Glomerular endothelial cell (primary cell): ENCODE measurements at places on chromosomes 16 and 17. TPM values are rescaled to one million over a fixed set of nuclear protein-coding genes. Genes with fewer than 3 reads are reported as not detected.

Gene CACNA1G
- total RNA-seq: not detected in 2 replicates

Gene TAT
- not detected in 2 replicates for total RNA-seq

GRCh38 chr17:82544431-82545070, 25.0 kb downstream of the FOXK2 start:
- DNase-seq: no peak

DNA sequence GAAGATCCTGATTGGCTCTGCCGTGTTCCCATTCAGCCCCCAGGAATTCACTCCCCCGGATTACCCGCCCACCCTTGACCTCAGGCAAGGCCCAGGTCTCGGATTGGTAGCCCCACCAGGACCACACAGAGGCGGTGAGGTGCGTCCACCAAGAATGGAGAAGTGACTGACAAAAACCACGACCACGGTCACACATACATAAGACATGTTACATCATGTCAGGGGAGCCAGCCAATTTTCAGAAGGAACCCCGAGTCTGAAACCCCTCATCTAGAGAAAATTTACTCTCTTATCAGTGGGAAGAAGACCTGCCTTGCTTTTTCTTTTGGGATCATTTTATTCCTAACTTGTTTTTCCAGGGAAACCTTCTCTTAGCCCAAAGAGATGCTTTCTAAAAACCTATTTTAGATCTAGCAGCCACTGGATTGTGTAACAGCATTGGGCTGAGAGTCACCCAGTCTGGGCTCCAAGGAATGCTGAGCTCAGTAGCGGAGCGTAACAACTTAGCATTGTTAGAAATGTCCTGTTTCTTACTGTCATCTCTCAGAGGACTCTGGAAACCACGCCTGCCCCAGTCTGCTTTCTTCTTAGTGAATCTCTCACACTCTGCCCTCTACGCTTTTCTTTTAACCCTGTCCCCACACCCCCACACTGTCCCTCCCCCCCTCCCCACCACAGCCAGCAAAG, 164.1 kb downstream of the CMIP start:
- no peak for DNase-seq

Gene TBC1D26
- total RNA-seq: not detected in 2 replicates

Gene COPZ2
- total RNA-seq: 16.9 and 17.7 TPM in 2 replicates

GRCh38 chr16:17302214-17302613, 168.5 kb downstream of the XYLT1 start:
- DNase-seq: no peak

DNA sequence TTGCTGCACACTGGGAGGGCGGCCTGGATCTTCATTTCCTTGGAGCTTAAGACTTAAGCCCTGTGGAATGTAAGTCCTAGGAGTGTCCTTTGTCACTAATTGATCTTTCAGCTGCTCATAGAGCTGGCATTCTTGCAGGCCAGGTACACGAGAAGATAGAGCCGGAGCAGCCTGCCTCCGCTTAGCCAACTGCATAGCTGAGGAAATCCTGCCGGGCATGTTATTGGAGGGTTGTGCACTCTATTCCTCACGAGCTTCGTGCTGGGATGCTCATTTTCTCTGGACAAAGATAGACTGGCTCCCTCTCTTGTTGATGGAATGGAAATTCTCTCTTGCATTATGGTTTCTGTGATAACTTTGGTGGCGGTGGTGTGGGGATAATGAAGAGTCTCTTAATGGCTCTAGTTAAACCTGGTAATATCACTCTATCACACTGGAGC, 76.9 kb downstream of the RPA1 start:
- DNase-seq: no peak

GRCh38 chr16:87246269-87247065, 70.7 kb downstream of the C16orf95 start:
- DNase-seq: no peak

Gene CD300H
- total RNA-seq: not detected in 2 replicates

DNA sequence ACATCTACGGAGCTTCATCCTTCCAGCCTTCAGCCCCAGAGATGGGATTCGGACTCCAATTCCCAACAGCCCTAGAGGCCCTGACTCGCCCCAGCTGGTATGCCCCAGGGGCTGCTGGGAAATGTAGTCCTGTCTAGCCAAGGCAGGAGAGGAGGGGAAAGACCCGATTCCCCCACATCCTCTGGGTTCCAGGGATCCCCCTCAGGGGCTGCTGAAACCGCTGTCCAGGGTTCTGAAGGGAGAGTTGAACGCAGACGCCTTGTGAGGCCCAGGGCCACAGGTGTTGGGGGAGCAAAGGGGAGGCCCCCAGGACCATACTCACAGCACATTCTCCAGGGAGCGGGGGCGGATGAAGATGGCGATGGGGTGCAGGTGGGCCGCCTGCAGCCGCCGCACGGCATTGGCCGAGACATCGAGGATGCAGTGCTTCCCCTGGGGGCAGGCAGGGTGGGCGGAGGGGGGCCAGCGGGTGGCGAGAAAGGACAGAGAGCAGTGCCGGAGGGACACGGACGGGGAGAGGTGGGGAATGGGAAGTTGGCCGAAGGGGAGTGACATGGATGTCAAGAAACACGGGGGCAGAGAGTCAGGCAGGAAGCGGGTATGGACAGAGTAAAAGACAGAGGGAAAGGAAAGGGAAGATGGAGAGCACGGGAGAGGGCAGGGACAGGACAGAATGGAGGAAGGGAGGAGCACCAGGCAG, 12.6 kb upstream of the ASGR1 start:
- DNase-seq: no peak

Gene LPCAT2
- 15.6 and 28.5 TPM in 2 replicates for total RNA-seq

DNA sequence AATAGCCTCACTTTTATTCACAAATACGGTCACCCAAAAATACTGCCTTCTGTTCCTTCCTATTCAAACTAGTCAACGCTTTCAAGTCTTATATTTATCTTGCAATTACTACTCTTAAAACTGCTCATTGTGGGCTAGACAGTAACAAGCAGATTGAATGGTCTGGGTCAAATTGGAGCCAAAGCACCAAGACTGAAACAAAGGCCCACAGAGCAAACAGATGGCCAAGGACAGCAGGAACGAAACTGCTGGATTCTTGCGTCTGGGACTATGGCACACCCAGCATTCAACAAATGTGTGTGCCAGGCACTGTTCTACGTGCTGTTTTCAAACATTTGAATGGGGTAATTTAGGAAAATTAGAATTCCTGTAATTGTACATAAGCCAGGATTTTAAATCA, 250.1 kb upstream of the PSMD7 start:
- DNase-seq: no peak

DNA sequence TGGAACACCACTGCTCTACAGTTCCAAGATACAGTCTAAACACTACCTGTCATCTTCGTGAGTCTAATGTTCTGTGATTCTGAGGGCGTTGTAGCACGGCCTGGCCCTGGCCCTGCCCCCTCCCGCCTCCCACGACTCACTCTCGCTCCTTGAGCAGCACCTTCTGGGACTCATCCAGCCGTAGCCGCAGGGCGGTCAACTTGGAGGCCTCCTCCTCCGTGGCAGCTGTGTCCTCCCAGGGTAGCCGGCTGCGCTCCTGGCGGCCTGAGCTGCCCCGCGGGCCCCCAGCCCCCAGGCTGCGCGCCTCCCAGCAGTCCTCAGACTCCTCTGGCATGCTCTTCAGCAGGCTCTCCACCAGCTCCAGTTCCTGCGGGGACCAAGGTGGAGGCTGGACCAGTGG, 10.6 kb downstream of the CCDC102A start:
- DNase-seq: no peak

Gene CES3
- 0.06 TPM in 1 of 2 replicates, not detected in the other for total RNA-seq

DNA sequence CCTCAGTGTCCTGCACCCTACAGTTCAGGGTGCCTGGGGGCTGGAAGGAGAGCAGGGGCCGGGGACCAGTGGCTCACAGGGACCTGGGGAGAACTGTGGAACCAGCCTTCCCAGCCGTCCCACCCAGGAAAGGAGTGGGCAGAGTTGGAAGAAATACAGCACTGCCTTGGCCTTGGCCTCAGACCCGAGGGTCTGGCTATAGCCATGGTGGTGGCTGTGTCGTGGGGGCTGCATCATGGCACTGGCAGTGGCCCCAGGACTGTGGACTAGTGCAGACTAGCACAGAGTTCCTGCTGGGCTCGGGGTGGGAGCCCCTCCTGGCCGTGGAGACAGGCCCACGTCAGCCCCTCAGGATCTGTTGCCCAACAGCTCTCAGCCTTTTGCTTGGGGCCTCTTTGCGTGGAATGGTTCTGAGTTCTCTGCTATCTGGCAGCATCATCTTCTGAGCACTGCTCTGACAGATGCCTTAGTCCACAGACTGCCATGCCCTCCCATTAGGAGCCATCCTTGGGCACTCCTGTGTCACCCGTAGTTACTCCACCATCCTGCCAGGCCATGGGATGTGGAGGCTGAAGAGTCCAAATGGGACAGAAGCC, 12.6 kb upstream of the DNASE1 start:
- DNase-seq: no peak

Gene SLC16A13
- 6.6 and 7.9 TPM in 2 replicates for total RNA-seq

- no peak for DNase-seq
Observed at GRCh38 chr17:979212-979538, 401 bp downstream of the NXN start.

Gene GDPD1
- 3.0 and 6.3 TPM in 2 replicates for total RNA-seq

- DNase-seq: no peak
Observed at GRCh38 chr17:17156511-17156910, 49.6 kb downstream of the PLD6 start.
